ENCODE measurements at places on chromosomes 5 and 9.

DNA sequence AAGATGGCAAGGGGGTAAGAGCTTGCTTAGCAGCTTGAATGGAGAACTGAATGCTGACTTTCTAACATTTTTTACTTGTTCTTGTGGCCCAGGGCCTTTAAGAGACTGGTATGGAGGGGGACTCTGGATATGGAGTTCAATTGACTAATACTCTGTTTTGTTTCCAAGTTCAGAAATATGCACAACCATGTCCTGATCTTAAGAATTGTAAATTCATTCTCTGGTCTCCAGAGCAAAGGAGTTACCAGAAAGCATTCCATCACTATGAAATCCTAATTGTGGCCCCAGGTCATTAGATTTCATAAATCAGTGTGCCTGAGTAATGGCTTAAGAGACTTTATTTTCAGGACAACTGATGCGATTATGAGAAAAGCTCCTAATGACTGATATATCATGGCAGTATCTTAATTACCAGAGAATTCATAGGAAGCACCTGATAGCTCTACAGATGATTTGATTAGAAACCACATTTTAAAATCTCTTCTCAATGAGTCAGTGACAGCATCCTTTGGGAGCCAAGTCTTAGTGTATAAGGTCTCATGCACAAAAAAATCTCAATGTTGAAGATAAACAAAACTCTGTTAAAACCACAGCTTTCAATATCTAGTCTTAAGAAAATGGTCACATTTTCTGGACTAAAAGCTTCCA, 613.6 kb upstream of the KLF4 start:
- DNase-seq = no peak

DNA sequence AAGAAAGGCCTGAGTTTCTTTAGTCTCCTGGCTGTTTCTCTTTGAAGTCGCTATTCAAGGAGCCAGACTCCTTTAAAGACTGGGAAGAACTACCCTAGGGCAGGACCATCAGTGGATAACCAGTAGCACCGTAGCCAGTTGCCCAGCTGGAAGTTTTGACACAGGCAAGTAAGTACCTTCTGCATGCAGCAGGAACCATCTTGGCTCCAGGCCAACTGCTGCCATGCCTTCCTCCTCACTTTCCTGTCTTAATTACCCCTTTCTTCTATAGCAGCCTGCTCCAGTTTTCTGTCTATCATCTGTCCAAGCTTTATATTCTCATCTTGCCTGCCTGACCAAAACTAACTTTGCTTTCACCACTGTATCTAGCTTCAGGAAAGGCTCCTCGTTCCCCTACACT, 149.7 kb upstream of the SV2C start:
- DNase-seq = no peak

DNA sequence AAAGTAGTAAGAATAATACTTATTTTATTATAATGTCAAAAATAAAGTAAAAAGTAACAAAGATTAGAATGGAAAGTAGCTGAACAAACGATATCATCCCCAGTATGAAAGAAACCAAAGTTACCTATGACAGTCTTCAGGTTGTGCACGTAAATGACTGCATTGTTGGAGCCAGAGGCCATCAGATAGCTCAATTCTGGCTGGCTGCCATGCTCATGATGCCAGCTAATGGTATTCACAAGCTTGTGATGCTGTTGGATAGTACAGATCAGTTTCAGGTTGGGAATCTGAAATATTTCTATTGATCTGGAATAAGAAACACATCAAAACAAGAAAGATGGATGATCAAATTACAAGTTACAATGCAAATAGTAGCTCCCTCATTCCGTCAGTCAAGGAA, 21.1 kb downstream of the GEMIN5 start:
- no peak for DNase-seq

GRCh38 chr5:140840978-140841962, at the start of gene PCDHA8:
PCDHA8 (plus strand) TSS chr5:140841187; CDS start chr5:140841322, 135 bp downstream.
- DNase-seq = no peak

DNA sequence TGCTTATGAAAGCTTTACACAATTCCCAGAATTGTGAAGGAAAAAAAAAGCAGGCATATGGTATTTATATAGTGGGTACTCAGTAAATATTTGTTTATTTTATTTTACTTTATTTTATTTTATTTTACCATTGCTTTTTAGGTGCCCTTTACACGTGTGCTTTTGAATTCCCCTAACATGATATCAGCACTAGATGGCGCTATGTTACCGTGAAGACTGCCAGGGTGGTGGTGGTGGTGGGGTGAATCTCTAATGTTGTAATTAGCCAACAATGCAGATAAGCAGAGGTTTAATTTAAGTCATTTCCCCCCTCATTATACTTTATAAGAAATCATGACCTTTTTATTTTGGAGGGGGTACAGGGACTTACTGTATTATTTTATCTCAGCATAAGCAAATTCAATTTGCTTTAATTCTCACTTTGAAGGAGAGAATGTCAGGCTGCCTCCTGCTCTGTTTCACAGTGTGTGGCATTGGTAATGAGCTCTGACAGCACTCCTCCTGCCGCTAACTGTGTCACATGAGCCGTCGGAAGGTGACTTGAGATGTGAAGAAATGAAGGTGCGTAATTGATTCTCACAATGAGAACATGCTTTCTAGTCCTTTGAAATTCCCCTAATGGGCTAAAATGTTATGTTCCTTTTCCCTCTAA, 165.6 kb downstream of the YTHDC2 start:
- DNase-seq = peak; percentile 45

- DNase-seq = no peak
Observed at GRCh38 chr5:153130296-153130695, 360.2 kb upstream of the GRIA1 start.

- DNase-seq = no peak
Observed at GRCh38 chr5:80594810-80595209, 24.7 kb upstream of the ANKRD34B start.

GRCh38 chr9:68919661-68920060, 94.3 kb downstream of the PRKACG start:
- DNase-seq = no peak

- no peak for DNase-seq
Observed at GRCh38 chr9:1875921-1876448, 139.2 kb upstream of the SMARCA2 start.

DNA sequence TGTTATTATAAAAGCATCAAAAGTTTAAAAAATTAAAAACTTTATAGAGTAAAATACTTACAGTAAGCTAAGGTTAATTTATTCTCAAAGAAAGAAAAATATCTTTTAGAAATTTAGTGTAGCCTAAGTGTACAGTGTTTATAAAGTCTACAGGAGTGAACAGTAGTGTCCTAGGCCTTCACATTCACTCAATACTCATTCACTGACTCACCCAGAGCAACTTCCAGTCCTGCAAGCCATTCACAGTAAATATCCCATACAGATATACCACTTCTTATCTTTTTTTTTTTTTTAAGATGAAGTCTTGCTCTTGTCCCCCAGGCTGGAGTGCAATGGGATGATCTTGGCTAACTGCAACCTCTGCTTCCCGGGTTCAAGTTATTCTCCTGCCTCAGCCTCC, 73.1 kb upstream of the FST start:
- no peak for DNase-seq

DNA sequence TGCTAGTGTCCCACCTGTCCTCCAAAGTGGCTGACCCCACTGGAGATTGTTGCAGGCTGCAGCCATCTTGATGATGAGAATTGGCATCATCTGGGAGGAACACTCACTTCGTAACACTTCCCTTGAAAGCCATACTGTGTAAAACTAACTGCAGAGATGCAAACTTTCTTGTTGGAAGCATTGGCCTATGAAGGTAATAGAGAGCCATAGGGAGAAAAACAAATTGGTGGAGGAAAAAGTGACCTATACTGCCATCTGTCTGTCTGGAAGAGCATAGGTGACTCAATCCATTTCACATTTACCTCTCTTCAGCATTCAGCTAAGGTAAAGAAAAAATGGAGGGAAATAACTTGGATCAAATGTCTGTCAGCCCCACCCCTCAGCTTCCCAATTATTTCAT, 473.4 kb downstream of the NTRK2 start:
- DNase-seq = no peak

DNA sequence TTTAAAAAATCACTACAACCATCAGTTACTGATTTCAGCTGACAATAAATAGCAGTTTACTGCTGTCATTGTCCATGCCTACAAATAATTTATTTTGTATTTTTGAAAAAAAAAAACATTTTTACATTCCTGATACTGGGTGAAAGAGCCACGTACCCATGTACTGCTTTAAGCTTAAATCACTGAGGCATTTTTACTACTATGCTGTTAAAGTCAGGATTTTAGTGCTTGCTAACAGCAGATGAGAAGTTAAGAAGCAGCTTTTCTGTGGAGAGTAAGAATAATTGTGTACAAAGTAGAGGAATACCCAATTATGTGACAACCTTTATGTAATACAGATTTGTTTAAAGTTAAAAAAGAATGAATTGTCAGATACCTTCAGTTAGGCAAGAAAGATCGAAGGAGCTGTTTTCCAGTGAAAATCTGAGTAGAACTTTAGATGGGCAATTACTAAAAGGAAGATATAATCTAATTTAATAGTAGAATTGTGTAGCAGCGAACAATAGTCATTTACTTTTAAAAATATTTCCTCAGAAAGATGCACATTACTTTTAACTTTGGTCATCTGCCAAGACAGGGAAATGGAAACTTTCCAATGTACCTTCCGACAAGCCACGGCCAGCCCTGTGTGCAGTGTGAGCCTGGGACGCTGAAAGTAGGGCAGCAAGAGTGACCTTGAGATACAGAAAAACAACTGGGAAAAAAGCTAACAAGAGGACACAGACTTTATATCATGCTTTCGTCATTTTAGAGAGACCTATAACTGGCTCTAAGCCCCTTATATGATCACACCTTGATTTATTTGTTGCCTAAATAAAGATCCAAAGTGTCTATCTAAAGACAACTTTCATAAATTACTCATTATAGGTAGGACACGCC, 39.9 kb downstream of the RHOBTB3 start:
- no peak for DNase-seq

GRCh38 chr9:88476491-88477271, 58.3 kb upstream of the NXNL2 start:
- DNase-seq = no peak

DNA sequence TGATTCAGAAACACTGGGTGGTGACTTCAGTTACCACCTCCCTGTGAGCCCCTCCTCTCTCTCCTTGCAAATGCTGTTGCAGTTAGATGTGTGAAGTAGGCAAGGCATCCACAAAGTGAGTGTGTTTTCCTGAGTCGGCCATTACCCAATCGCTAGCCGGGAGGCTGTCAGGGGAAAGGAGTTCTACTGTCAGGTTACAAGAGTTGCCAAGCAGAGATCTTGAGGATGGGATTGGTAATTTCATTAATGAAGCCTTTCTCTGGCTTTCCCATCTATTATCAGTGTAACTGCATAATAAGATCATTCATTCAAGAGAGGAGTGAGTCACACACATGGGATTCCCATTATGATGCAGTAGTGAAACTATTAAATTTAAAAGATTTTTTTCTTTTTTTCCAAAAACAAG, 106.9 kb downstream of the GLDC start:
- no peak for DNase-seq

- DNase-seq = no peak
Observed at GRCh38 chr5:112348915-112349314, 70.2 kb downstream of the EPB41L4A start.

DNA sequence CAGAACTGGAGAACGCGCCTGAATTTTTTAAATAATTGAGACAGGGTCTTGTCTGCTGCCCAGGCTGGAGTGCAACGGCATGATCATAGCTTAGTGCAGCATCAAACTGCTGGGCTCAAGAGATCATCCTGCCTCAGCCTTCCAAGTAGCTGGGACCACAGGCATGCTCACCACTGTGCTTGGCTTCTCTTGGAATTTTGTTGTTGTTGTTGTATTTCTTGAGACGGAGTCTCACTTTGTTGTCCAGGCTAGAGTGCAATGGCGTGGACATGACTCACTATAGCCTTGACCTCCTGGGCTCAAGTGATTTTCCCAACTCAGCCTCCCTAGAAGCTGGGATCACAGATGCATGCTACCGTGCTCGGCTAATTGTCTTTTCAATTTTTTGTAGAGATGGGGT, 58.4 kb upstream of the DAB2IP start:
- no peak for DNase-seq

- DNase-seq = no peak
Observed at GRCh38 chr5:124550731-124551130, 195.7 kb downstream of the ZNF608 start.

DNA sequence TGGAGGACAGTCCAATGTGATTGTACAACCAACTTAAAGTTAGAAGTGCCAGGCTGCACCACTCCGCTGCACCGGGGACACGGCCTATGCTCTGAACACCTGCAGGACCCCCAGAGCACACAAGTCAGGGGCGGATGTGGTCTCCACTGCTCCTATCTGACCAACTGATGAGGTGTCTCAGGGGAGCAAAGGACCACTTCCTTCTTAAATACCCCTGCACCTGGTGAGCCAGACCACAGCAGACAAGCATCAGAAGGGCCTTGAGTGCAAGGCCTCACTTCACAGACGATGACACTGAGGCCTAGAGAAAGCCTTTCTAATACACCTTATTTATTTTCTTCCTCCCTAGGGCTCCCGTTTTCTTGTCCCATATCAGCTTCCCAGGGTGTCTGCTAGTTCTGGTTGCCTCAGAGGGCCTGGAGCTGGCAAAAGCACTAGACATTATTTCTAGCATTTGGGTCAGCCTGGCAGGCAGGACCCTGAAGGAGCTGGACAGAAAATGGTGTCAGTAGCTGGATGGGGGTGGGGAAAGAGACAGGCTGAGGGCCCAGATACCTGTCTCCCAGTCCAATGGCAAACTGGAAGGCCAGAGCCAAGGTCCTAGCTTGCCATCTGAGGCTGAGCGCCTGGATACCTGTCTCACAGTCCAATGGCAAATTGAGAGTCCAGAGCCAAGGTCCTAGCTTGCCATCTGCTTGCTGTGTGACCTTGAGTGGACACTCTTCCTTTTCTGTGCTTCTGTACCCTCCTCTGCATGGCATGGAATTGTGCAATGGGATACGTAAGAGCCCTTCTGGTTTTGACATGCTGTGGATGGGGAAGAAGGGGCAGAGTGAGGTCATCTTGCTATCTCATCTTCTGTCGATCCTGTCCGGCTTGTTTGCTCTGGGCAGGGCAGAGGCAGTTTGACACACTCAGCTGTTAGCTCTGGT, 9.0 kb downstream of the CCDC69 start:
- DNase-seq = no peak

- DNase-seq = no peak
Observed at GRCh38 chr9:92739346-92739970, 25.2 kb downstream of the BICD2 start.

- no peak for DNase-seq
Observed at GRCh38 chr9:107389617-107390071, 99.9 kb downstream of the KLF4 start.

DNA sequence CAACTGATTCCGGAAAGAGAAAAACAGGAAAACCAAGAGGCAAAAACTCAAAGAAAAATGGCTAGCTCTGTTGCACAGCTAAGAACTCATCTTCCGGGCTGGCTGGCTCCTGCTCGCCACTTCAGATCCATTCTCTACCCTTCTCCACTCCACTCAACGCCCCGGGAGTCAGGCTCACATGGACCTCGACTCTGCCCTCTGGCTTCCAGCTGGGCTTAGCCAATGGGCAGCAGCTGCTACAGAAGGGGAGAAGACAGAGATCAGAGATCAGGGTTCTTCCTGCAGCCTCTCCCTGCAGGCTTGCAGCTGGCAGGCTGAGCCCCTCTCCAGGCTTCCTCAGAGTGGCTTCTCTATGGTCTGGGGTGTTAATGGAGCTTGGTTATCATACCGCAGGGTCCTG, 187.5 kb downstream of the MED10 start:
- DNase-seq = no peak

GRCh38 chr5:157236423-157236822, 29.5 kb upstream of the CYFIP2 start:
- no peak for DNase-seq

GRCh38 chr5:8523501-8523900, 654.6 kb downstream of the MTRR start:
- DNase-seq = no peak

GRCh38 chr5:40485021-40485998, 194.4 kb upstream of the PTGER4 start:
- no peak for DNase-seq
